ENCODE measurements at places on chromosomes 16 and 17.

DNA sequence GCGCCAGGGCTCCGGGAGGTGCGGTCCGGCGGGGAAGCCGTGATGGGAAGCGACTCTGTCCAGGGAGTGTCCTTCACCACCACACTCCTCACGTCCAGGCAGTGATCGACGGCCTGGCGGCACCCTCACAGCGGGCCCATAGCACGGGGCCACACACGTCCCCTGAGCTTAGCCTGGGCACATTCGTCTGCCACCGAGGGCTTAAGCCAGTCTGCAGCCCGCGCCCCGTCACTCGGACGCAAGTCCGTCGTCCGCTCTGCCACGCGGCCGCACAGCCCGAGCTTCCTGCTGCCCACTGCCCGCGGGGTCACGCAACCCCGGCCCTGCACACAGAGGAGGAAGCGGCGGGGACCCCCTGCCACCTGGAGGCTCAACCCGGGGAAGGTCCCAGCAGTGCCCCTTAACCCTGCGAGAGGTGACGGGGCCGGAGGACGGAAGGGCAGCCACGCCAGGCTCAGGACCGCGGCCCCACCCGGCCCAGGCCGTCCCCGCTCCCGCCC is 3.0 kb upstream of the TBX2 start:
- no peak for DNase-seq

DNA sequence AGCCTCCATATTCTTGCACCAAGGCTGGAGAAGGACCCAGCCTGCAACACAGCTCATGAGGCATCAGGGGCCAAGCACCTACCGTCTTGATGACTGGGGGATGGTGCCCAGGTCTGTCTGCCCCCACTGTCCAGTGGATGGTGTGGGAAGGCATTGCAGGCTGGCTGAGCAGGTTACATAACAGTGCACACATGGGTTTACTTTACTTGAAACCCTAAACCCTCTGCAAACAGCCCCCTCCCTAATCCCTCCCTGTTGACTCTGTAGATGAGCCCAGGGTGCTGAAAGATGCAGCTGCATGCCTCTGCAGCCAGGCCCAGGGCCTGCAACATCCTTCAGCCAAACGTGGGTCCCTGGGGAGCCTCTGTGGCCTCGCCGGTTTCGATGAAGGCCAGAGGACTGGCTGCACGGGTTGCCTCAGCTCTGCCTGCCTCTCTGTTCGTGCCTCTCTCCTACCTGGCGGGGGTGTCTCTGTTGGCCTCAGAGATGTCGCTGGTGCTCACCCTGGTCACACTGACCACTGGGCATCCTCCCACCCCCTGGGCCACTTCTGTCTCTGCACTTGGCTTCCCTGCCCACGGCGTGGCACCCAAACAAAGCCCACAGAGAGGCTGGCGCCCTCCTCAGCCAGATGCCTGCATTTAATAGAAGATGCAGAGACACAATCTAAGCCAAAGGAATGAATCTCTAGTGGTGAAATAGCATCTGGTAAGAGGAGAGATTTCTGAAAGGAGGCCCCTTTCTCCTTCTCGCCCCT is 95.1 kb downstream of the METRNL start:
- no peak for DNase-seq

DNA sequence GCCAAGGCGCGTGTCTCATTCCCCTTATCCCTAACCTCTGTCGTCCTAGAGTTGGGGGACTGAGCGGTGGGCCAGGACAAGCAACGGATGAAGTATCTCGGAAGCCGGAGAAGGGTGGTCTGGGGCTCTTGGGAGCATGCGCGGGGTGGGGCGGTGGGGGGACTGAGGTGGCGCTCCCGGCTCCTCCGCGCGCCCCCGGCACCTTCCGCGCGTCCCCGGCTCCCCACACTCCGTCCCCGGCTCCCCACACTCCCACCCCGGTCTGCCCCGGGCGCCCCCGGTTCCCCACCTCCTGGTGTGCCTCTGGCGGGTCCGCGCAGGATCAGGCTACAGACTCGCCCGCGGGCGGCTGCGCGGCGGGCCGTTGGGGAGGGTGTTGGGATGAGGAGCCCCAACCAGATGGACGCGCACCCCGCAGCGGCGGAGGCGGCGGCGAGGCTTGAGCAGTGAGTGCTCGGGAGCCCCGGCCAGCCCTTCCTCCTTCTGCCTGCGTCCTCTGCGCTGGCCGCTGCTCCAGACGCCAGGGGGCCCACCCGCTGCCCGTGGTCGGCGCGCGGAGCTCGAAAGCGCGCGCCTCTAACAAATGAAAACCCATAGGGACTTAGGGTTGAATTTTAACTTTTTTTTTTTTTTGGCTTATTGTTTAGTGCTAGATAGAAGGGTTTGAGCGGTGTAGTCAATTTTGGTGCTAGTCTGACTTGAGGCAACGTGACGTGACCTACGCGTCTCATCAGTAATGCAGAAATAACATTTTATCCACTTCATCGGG is 5.6 kb upstream of the CRYM start:
- DNase-seq, result no peak

DNA sequence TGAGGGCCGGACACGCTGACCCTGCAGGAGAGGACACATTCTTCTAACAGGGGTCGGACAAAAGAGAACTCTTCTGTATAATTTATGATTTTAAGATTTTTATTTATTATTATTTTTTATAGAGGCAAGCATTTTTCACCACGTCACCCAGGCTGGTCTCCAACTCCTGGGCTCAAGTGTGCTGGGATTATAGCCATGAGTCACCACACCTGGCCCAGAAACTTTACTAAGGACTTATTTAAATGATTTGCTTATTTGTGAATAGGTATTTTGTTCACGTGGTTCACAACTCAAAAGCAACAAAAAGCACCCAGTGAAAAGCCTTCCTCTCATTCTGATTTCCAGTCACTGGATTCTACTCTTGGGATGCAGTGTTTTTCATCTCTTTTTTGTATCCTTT is 2.3 kb upstream of the SERPINF1 start:
- no peak for DNase-seq

GRCh38 chr17:50715471-50715870 is 3.9 kb upstream of the LUC7L3 start:
- no peak for DNase-seq
